ENCODE measurements at places on chromosomes 2 and 18.
A peak's percentile ranks its signal among the peaks of the same experiment; 100 is the strongest.

DNA sequence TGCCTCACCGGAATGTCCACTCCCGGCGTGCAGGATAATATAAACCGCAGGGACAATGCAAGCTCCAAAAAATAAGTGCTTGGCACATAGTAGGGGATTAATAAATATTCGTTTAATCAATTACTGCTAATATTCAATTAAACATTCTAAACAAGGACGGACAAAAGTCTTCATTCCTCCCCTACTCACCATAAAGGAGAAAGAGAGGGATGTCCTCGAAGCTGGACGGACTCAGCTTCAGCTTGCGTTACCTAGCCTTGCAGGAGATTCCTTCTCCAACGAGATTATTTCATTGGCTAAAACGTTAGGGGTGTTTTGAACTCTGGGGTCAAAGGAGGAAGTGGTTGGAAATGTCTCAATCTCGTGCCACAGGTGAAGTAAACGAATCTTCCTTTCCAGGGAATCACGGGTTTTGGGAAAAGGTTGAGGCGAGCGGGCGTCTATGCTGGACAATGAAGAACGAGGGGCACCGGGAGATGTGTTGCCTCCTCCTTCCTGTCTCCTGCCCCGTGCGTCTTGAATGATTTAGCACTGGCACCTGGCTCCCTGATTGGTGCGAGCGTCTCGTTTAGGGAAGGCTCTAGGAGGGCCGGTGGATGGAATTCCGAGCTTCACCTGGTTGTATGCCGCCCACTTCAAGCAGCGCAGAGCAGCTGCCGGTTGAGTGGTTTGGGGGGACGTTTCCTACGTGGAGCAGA is 2.0 kb upstream of the GAD1 start:
- DNase-seq = no peak

DNA sequence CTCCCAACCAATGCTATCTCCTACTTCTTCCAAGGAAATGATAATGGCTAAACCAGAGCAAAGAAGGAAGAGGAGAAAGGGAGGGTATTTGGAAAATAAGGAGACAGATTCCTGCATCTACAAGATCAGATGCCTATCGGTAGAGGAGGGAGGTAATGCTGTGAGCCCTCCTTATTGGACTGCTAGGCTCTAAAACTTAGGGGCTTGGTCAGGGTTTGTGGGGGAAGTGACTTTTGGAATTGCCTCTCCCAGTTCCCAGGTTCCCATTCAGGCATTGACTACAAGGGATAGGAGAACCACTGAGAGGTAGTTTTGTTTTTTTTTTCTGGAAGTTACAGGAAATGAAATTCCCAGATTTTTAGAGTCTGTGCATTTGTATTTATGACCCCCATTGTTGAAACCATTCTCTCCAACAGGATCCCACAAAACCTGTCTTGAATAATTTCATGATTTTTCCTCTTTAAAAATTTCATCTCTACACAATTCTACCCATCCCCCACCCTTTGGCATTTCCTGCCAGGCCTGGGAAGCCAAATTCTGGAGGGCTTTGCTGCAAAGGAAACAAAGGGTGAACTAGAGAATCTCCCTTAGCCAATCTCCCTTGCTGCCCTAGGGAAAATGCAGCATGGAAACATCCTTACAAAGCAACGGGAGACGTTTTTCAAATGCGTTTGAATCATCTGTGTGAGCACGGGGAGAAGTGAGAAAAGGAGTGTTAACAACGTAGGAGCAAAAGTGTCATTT is 282.1 kb upstream of the EPAS1 start:
- no peak for DNase-seq

DNA sequence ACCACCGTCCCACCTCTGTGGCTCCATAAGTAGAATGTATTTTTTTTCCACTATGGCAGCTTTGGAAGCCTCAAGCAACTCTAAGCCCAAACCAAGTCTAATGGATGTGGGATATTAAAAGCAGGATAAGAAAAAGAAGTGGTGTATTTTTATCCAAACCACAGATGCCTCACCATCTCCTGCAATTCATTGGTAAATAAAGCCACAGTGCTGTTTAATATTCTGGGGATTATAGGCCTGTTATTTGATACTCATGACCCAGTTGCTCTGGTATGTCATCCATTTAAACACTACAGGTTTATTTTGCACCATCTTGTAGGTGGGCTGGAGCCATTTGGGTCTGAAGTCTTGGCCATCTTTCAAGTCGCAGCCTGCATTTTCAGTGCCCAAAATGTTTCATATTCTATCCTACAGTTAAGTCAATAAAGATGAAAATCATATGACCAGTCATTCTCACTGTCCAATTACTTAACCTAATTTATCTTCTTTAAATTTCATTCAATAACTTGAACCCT is 279.5 kb upstream of the EPHA4 start:
- DNase-seq = no peak

DNA sequence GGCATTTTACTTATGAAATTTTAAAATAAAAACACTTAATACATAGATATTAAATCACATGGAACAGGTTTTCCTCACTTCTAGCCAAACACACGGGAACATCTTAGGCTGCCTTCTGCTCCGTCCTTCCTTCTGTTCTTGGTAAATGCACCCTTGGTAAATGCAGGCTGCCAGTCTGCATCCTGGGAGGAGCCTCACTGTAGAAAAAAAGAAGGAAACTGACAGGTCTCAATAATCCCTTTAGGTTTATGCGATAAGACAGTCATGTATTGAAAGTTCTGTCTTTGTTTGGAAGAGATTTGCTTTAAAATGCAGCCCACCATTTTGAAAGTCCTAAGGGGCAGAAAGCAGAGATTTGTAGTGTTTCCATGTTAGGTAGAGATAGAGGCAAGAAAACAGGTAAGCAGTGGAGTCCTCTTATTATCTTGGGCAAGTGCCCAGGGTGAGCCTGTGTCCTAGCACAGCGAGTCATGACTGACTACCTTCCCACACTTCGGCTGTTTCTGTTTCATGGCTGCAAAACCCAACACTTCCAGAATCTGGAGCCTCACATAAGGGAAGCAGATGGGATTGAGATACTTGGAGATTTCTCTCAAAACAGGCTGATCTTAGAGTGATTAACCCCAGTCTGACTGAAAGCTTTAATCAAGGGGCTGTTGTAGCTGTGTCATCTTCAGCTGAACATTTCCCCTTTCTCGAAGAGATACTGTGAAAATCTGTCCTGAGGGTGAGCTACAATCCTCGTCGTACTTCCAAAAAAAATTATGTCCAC is 131.4 kb upstream of the MAP3K20 start:
- DNase-seq = no peak

DNA sequence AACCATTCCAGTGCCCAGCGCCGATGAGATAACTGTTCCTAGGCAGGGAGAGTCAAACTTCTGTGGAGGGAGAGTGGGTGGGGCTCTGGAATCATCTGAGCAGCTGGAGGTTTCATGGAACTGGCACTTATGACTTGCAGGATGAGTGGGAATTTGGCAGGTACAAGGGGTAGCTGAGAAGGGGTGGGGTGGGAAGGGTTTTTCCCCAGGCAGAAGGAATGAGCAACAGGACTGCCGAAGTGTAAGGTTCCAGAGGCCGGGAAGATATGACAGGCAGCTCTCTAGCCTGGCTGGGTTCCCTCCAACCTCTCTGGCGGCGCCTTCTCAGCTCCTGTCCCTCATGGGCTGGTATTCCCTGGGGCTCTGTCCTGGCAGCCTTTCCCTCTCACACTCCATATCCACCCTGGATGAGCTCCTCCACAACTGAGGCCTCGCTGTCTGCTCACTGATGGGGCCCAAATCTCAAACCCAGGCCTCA is 2.5 kb upstream of the TET3 start:
- DNase-seq = peak; percentile 53

DNA sequence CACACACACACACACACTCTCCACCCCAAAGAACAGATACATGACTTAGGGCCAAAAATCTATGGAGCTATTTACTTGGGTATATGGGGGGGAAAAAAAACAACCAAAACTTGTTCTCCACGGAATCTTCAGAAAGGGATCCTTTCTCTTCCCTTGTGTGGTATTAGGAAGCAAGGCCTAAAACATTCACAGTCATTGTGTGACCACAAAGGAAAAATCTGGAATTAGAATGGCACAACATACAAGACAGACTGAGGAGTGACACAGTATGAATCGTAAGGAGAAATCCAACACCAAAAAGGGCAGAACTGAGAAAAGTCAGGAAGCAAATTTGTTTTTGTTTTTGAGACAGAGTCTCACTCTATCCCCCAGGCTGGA is 70.3 kb downstream of the ASXL2 start:
- DNase-seq = peak; percentile 40

GRCh38 chr18:54968807-54969206 is 9.5 kb upstream of the CCDC68 start:
- no peak for DNase-seq

DNA sequence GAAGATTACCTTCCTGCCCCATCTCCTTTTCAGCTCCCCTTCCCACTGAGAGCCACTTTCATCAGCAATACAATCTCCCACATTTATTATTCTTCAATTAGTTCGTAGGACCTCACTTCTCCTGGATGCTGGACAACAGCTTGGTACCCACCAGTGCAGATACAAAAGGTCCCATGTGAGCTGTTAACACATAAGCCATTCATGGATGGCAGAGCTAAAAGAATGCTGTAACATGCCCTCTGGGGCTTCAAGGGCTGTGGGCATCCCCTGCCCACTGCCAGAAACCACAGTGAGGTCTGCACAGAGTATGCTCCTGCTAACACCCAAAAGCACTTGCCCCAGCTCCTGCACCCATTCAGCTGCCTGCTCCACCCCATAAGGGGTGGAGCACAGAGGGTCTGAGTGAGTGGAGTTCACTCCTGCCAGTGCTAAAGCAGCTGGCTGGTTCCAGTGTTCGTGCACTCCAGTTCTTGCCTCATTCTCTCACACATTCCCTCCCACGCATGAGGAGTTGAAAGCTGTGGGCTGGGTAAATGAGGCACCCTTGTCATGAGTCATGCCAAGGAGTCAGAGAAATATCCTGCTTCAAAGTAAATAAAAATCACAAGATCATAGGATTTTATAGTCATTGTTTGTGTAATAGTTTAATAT is 305.9 kb upstream of the TMEFF2 start:
- peak; percentile 92 for DNase-seq

- no peak for DNase-seq
Observed at GRCh38 chr2:181900007-181900651, 8.6 kb downstream of the ITPRID2 start.

All from RKO (cell line).